Stimulated activated CD8-positive, alpha-beta memory T cell treated with anti-CD3 and anti-CD28 coated beads, Interleukin-7, amount 100 ng/mL, for 24 hours (primary cell): ENCODE measurements at places on chromosomes 13 and 19.

DNA sequence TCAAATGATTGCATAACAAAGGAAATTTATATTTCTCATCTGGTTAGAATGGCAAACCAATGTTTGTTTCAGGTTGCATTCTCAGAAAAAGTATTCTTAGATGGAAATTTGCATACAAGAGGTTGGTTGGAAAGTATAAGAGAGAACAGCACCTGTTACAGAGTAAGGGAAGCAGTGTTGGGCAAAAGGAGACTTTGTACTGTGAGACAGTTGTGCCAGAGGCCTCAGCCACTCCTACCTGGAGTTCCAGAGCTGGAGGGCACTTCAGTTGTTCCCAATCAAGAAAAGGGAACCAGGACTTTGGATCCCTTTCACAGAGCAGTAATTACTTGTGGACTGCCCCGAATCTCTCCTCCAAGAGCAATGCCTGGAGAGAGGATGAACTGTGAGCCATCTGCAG is 81.8 kb downstream of the SPRY2 start:
- no peak for DNase-seq

DNA sequence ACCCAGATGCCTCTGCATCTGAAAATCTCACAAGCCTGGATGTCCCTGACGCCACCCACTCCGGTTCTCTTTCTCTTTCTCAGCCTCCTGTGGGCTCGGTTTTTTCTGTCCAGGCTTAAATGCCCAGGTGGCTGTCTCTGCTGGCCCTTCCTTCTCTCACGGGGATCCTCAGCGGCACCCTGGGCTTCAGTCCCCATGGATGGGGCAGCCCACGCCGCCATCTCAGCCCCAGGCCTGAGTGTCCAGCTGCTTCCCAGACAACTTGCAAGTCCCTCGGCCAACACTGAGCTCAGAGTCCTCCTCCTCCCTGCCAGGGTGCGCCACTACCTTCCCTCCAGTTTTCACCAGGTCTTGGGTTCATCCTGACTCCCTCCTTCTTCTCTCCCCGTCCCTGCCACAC is 6.4 kb downstream of the FBN3 start:
- no peak for DNase-seq

DNA sequence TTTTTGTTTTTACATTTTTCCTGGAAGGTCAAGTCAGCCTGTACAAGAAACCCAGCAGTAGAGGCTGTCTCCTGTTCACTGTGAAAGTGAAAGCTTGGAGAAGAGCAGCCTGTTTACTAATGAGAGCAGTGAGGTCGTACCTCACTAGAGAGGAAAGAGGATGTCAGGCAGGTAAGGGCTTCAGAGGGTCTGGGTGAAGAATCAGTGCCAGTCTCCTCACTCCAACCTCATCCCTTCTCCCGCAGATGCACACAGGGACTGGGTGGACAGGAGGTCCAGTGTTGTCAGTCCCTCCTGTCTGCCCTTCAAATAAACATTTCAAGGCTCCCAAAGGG is 462.5 kb downstream of the KLF5 start:
- DNase-seq: no peak

DNA sequence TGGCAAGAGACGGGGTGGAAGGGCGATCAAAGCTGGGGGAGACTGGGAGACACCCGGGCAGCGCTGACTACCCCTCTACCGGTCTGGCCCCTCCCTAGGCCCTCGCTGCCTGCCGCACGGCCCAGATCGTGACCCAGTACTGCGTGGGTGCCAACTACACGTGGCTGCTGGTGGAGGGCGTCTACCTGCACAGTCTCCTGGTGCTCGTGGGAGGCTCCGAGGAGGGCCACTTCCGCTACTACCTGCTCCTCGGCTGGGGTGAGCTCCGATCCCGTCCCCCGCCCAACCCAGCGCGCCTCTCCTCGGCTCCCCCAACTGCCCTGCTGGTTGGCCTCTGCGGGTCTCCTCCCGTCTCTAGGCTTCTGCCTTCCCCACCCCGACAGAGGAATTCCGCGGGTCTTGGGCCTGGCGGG is 8.8 kb downstream of the GIPR start:
- DNase-seq: no peak
